ENCODE measurements at places on chromosomes 3 and 15.

DNA sequence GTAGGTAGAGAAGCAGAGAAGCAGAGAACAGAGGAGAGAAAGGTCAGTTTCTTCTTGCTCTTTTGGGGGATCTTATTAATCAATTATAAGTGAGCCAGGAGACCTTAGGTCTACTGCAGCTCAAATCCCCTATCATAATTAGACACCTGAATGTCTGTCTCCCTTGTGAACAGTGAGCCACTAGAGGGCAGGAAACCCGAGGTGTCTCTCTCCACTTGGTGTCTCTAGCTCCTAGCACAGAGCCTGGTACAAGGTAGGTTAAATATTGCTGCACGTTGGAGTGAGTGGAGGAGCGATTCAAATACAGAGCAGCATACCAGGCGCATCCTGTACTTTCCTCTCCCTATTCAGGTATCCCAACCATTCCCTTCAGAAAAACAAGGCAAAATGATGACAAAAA is 2.0 kb upstream of the ST8SIA2 start:
- DNase-seq, result peak; percentile 19

GRCh38 chr15:31325595-31326155 is 960 bp upstream of the KLF13 start:
- peak; percentile 43 for DNase-seq

GRCh38 chr3:97971679-97972567 is at the start of gene RIOX2:
Gene RIOX2, minus strand, starts transcription at chr3:97972431. Its CDS starts 4,838 bp downstream, at chr3:97967593.
- peak; percentile 71 for DNase-seq

DNA sequence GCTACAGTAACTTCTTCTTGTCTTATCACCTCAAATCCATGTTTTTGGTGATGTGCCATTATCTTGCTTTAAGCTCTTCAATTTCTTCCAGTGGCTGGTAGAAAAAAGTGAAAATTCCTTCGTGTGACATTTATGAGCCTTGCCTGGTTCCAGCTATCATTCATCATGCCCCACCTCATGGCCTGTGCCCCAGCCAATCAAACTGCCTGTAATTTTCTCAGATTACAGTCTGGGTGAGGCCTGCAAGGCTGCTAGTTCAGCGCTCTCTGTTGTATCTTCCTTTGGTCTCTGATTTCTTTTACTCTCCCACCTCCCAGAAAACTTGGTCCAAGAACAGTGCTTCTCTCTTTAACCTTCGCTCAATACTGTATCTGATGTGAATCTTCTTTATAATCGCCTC is 249.3 kb upstream of the ZNF717 start:
- DNase-seq, result no peak

DNA sequence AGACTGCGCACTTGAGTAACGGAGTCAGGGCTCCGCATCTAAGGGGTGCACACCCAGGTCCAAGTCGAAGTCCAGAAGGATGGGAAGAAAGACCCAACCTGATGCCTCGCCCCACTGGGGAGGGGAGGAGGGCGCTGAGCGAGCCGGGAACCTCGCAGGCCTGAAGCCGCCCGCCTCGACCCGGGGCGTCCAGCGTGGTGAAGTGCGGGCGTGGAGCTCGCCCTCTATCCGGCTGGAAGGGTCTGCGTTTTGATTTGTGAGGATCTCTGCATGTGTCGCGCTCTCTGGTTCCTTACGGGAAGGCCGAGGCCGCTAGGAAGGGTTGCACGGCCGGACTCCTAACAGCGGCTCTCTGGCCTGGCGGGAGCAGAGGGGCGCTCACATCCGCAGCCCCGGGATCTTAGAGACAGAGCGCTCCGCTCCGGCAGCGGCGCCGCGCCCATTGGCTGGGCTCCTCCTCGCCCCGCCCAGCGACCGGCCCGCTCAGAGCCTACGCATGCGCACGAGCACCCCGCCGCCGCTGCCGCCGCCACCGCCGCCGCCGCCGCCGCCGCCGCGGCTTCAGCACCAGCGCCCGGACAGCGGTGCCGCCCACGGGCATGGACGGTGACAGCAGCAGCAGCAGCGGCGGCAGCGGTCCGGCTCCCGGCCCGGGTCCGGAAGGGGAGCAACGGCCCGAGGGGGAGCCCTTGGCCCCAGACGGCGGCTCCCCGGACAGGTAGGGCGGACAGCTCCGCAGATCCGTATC is at the start of gene DISP2:
Gene DISP2 (plus strand): TSS at position 497 of the 748 bp plus-strand sequence. CDS start 103 bp downstream, at position 600.
- peak; percentile 99 for DNase-seq

DNA sequence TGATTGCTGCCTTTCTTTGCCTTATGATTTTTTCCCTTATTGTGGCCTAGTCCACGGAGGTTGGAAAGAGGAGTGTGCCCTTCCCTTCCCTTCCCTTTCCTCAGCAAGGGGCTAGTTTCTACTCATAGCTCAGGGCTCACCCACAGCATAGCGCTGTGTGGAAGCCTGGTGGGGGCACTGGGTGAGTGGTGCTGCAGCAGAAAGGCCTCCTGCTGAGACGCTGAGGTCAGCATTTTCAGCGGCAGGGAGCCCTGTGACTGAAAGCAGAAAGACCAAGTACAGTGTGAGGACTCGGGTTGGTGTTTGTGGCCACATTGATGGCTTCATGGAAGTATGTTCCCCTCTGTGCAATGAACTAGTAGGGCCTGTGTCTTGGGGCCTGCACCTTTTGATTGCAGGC is 21.9 kb downstream of the CACNA1D start:
- DNase-seq, result no peak

DNA sequence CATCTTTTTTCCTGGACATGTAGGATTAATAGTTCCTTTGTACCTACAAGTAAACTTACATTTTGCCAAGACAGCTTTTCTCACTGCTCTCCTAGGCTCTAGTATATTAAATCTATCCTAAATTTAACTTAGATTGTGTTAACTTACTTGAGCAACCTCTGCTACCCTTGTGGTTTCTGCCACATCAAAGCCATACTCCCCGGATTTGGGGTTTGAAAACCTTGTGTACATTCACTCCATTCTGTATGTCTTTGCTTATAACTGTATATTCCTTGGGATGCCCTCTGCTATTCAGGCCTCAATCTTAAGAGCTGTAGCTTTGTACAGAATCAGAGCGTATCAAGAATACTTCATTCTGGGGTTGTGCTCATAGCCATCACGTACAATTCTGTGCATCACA is 60.4 kb downstream of the ARIH1 start:
- no peak for DNase-seq

DNA sequence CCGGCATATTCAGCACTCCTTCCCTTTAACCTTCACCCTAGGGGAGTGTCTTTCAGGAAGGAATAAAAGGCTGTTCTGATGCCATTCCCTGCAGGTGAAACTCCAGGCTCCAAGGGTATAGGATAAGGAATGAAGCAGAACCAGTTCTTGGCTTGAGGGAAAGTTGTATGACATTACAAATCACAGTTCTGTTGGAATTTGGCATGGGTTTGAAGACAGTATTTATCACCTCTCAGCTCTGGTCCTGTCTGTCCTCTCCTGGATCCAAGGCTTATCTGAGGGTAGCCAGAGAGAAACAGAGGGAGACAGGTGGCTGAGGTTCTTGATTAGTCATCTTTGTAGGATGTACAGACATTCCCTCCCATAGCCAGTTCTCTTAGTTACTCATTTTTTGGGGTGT is 37.1 kb downstream of the RAB11A start:
- DNase-seq, result peak; percentile 54

DNA sequence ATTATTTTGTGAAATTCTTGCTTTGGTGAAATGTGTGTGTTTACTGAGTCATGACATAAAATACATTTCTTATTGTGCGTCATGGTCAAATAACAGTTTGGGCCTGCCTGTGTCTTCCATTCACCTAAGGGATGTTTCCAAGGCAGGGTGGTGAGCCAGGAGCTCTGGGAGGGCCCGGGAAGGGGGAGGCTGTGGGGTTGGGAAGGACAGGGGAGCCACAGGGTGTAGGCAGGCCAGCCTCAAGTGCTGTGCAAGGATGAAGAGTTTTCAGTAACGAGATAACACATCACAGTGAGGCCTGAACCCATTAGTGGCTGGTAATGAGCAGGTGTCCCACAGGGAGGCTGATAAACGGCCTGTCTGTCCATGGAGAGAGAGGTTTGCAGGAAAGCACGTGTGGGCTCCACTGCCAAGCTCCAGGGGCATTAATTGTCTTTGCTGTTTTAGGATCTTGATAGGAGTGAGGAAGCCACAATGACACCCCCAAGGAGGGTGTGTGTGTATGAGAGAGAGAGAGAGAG is 35.6 kb upstream of the SEC13 start:
- DNase-seq, result no peak

Data from RWPE1 (cell line).